Frontal cortex (tissue), 4 donors: ENCODE measurements at places on chromosomes 6 and 20.

- no peak for DNase-seq
These were observed 43.3 kb upstream of the MYB start for GRCh38 chr6:135137826-135138225.

DNA sequence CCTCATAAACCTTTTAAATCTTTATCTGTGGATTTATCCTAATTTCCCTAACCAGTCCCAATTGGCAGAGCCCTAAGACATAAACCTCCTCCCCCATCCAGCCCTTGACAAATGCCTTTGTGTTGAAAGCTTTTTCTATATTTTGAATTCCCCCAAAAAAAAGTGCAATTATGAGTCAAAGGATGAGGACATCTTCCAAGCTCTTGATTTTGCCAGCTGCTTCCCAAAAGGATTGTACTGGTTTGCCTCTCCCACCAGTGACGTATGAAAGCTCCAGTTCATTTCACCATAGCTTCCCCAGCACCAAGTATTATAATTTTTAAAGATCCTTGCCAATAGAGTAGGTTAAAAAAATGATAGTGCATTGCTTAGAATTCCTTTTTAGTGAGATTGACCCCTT, 38.9 kb downstream of the SIRPA start:
- DNase-seq = no peak

- no peak for DNase-seq
These were observed 701 bp downstream of the RFX6 start for GRCh38 chr6:116877743-116878142.

DNA sequence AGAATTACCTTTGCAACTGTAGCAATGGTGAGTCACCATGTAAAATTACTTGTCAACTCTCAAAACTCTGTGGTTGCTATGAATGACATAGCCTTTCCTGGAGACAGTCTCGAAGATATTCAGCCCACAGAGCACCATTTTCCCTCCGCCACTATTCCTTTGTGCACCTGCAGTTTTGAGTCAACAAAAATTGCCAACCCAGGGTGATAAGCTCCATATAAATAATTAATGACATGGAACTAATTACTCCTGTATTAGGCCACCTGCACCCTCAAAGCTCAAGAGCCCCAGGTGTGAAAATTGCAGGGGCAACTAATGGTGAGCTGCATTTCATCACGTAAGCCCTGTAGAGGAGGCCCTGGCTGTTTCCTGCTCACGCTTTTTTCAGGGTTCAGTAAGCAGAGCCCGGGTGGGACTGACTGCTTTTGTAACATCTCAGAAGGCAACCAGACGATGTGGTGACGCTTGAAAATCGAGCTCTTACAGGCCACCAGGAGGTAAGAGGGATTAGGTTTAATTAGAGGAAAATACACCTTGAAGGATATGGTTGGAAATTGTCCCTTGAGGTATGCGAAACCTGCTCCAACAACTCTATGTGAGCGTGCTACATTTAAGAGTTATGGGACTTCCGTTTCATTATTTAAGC, 70.8 kb downstream of the BMP2 start:
- no peak for DNase-seq

- no peak for DNase-seq
These were observed 131.0 kb upstream of the CST7 start for GRCh38 chr20:24818056-24818455.

GRCh38 chr6:165552248-165552736, 110.7 kb downstream of the PDE10A start:
- DNase-seq = no peak
